ENCODE measurements at places on chromosomes 11 and 22. TPM values are rescaled to one million over a fixed set of nuclear protein-coding genes. Genes with fewer than 3 reads are reported as not detected.
A peak's percentile ranks its signal among the peaks of the same experiment; 100 is the strongest.

Gene SULT4A1
- 2.9 TPM for polyA plus RNA-seq

GRCh38 chr11:31050061-31050765 is 319.3 kb downstream of the DCDC1 start:
- DNase-seq = no peak

DNA sequence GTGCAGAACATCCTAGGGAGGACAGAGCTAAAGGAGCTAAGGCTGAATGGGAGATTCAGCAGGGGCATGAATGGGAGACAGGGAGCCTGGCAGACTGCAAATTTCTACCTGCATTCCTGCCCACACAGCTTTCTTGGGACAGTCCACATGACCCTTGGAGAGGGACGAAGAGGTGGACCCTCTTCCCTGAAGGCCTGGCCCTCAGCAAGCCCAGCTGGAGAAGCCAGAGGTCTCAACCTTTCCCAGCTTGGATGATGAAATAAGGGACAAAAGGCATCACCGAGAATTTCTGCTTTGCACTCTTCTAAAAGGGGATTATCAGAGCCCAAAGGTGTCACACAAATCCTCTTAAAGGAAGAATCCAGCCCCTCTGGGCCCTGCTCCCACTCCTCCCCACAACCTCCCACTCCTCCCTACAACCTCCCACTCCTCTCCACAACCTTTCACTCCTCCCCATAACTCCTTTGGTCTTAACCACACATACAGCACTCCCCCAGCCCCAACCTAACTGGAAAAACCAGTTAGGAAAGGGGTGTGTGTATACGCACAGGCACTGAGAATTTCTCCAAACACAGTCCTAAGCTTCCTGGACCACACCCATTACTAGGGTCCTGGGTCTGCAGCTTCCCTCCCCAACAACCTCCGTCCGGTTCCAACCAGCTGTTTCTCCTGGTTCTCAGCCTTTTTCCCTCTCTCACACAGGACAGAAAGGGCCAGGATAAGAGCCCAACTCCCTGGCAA is 38.4 kb downstream of the RPL27A start:
- DNase-seq = peak; percentile 67

DNA sequence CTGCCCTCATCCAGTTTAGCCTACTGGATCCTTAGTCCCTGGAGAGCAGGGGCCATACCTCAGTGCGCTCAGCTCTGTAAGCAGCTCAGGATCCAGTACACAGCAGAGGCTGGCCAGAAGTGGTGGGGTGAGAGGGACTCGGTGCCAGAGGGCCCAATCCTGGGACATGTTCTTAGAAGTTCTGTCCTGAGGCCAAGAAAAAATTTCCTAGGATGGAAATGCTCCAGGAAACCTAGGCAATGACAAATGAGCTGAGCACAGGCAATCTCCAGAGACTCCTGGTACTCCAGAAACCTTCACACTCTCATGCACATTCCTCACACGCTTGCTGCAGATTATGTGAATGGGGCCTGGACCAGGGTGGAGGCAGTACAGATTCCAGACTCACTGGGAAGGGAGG is 89.6 kb downstream of the SERGEF start:
- DNase-seq = no peak

- DNase-seq = no peak
Measured at GRCh38 chr11:122697636-122698167, 42.2 kb downstream of the UBASH3B start.

Gene OR51I1
- polyA plus RNA-seq = not detected

Gene PGA5
- polyA plus RNA-seq = 0.92 TPM

Gene MUC2
- polyA plus RNA-seq = 0.17 TPM

DNA sequence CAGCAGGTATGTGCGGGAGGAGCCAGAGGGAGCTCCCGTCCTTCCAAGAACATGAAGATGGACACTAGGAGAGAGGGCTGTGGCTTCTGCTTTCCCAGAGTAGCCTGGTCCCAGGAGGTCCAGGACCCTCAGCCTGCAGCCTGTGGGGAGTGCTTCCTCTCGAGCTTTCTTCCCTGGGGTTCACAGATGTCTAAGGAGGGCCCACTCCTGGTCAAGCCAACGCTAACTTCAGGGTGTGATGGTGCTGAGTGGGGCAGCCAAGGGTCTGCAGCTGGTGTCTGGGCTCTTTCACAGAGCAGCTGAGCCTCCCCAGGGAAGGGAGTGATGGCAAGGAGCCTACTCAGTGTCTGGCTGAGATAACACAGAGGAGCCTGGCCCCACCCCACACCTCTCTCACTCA is 3.3 kb downstream of the POU2F3 start:
- no peak for DNase-seq

Gene ZNF214
- polyA plus RNA-seq = 11.5 TPM

Gene MS4A2
- polyA plus RNA-seq = 0.06 TPM

DNA sequence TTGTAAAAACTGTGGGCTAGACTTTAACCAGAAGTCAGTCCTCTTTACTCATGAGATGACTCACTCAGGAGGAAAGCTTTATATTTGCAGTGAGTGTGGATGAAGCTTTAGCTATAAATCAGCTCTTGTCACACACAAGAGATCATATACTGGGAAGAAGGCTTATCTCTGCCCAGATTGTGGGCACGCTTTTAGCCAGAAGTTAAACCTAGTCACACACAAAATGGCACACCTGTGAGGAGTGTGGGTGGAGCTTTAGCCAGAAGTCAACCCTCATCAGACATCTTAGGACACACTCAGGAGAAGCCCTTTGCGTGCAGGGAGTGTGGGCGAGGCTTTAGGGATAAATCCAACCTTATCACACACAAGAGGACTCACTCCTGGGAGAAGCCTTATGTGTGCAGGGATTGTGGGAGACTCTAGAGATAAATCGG is 706.9 kb upstream of the LUZP2 start:
- no peak for DNase-seq

DNA sequence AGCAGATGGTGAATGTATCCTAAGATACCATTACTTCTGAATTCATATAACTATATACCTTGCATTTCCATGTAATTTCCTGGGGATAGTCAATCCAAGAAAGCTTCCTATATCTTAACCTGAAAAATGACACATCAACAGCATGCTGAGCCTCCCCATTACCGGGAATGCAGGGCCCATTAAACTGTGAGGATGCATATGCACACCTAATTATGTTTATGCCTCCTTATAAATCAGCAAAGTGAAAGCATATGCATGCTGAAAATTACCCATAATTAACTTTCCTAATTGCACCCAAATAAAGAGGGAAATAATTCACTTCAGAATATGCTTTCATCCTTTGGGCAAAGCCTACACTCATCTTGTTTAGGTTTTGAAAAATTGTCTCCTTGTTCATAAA is 663.0 kb downstream of the KCNA4 start:
- no peak for DNase-seq

DNA sequence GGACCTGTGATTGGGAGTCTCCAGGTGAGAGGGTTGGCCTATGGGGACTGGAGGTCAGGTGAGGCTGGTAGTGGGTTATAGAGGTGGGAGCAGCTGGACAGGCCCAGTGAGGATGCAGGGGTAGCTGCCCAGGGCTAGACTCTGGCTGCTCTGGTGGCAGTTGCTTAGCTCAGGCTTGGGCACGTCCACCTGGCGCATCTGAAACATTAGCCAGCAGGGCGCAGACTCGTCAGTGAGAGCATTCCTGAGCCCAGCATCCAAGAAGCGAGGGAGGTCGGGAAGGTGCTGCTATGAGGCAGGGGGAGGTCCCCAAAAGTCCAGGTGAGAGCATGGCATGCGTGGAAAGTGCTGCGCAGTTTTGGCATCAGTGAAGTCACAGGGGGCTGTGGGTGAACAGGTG is 3.5 kb upstream of the GGT1 start:
- no peak for DNase-seq

DNA sequence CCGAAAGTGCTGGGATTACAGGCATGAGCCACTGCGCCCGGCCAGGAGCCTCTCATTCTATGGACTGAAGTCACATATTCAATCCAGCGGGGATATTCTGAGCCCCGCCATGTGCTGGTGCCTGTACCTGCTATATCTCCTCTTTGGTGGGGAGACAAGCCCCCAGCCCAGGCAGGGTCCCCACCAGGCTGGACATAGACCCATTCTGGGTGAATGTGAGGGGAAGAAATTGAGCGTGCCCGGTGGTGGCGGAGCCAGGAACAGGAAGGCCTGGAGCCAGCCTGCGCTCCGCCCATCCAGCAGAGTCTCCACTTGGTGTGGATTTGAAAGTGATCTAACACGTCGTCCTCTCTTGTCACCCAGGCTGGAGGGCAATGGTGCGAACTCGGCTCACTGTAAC is 38.0 kb upstream of the CSNK1E start:
- no peak for DNase-seq

DNA sequence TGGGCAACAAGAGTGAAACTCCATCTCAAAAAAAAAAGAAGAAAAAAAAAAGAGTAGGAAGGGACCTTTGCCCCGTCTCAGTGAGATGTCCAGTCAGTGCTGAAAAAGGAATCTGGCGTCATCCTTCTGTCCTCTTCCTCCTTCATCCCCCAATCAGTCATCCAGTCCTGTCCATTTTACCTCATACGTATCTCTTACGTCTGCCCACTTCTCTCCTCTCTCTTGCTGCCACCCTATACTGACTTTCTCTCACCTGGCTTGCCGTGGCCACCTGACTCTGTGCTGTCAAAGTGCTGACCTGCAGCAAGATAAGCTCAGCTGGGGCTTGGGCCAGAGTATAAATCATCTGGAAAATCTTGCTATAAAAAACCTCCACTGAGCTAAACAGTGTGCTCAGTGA is 13.6 kb downstream of the SEPTIN3 start:
- DNase-seq = no peak

Gene OR52I1
- polyA plus RNA-seq = 0.10 TPM

DNA sequence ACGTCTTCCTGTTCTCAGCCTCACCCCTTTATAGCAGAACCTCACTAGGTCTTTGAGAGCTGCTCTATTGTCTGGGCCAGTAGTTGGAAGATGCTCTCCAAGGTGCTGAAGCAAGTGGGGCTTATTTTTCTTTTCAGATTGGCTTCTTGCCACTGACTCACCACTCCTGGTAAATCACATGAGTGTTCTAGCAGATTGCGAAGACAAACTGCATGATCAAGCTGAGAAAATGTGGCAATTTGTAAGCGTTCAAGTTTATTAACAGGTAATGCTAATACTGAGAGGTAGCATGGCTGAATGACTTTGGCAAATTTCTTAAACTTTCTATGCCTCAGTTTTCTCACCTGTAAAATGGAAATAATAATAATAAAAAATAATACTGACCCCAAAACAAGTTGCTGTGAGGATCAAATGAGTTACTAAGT is 59.2 kb downstream of the CACNG2 start:
- DNase-seq = peak; percentile 88

GRCh38 chr11:112143597-112143996 is 20.3 kb downstream of the IL18 start:
- no peak for DNase-seq

Gene KCNK7
- polyA plus RNA-seq = 0.27 TPM

Gene MS4A12
- not detected for polyA plus RNA-seq

Gene GPHA2
- 3.7 TPM for polyA plus RNA-seq

DNA sequence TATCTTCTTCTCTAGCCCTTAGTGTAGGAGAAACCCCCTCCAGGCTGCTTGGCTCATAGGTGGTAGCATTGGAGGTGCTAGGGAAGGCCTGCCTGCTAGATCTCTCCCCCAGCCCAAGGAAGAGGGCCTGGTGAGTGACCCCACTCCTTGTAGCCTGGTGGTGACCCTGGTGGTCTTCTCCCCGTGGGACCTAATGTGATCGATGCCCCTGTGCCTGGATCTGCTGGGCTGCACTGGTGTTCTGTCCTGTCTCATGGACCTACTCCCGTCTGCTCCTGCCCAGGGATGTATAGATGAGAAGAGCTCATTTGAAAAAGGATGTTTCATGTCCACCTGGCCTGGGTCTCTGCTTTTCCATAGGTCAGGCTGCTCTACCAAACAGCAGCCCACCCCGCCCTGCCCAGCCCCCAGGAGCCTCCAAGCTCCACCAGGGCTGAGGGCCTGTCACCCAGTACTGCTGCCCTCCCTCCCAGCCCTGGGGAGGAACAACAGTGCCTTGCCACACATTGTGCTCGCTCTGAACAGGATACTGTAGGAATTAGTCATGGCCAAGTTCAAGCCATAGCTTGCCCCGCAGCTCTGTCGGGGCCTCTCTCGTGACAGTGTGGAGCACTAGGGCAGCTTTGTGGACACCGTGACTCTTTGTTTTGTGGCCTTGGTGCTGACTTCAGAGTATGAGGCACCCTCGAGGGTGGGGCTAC is 19.7 kb downstream of the SLC37A2 start:
- DNase-seq = no peak

Gene CEND1
- 0.64 TPM for polyA plus RNA-seq

- no peak for DNase-seq
Measured at GRCh38 chr11:14336507-14337503, 22.2 kb downstream of the RRAS2 start.

DNA sequence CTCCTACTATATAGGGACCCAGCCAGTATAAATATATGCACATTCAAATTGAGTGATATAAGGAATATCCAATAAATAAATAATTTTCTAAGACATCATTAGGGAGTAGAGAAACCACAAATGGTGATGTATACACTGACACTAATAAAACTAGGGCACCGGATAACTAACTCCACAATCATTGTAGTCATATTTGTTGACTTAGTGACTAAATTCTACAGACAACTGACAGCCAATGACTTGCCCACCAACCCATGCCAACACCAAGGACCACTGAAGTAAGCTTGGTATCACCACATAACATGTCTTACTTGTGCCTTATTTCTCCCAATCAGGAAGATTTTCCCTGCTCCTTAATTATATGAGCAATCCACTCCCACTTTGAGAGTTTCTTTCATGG is 139.6 kb upstream of the TRPC6 start:
- DNase-seq = no peak

Gene TRIM51
- polyA plus RNA-seq = not detected

DNA sequence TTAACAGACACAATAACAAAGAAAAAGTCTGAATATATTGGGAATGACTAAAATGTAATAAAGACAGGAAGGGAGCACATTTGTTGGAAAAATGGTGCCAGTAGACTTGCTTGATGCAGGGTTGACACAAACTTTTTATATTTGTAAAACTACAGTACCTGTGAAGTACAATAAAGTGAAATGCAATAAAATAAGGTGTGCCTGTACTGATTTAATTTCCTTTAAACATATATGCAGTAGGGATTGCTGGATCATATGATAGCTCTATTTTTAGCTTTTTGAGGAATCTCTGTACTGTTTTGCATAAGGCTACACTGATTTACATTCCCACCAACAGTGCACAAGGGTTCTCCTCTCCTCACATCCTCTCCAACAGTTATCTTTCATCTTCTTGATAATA is 12.3 kb upstream of the GLYATL2 start:
- DNase-seq = no peak

DNA sequence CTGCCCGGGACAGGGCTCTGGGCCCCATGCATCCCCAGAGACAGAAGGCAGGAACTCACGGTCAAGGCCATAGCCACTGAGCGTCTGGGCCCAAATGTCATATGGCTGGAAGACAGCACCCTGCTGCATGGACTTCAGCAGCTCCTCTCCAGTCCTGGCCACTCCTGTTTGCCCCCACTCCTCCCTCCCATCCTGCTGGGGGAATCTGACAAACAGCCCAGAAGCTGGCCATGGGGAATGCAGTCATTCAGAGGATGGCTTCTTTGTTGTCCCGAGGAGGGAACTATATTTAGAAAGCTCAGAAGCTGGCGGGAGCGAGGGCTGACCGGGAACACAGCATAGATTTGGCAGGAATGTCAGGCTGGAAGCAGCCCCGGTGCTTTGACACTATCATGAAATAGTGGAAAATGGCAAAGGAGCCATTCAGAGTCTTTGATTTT is 35.0 kb downstream of the DKK3 start:
- DNase-seq = peak; percentile 45
